ENCODE measurements at places on chromosomes 12 and 14. TPM values are rescaled to one million over a fixed set of nuclear protein-coding genes. Genes with fewer than 3 reads are reported as not detected.

DNA sequence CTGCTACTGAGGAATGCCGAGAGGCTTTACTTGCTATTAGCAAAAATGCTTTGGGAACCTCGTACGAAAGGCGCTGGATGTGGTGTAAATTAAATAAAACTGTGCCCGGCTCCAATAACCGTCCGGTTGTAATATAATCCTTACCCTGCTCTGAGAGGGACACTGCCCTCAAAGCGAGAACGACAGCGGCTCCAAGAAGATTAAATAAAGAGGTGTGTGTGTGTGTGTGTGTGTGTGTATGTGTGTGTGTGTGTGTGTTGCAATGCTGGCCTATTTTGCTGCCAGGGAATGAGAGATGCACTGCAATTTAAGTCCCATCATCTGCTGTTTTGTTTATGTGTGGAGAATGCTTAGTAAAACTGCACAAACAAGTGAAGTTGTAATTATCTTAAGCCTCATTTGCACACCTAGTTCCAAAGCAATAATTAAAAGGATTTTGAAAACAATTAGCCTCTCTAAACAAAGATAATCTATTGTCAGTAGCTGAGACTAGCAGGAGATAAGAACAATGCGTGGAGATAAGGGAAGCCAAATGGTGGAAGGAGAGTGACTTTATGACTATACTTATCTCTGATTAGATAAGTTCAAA, 1.2 kb upstream of the SIX1 start:
- DNase-seq: no peak

The KSR2 gene
- total RNA-seq: 0.05 TPM

DNA sequence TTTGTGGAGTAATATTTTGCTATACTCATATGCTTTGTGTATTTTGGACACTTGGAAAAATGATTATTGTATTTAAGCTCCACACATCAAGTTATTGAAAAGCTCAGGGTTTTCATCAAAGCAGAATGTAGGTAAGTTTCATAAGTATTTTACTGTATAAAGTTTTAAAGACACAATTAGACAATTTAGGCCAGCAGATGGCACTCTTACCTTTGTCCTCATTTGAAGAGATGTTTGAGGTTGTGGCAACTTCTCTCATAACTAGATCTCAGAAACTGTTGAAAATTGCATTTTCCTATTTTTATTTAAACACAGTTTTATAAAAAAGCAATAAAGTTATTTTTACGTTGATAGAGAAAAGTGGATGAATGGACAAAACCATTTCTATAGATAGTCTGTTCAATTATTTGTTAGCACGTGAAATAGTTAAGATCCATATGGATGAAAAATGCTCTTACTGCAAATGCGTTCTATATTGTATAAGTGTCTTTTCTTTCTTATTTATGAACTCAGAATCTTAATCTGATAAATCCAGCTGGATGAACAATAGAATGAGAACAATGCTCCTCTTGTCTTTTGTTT, 300.0 kb downstream of the AEBP2 start:
- DNase-seq: no peak

DNA sequence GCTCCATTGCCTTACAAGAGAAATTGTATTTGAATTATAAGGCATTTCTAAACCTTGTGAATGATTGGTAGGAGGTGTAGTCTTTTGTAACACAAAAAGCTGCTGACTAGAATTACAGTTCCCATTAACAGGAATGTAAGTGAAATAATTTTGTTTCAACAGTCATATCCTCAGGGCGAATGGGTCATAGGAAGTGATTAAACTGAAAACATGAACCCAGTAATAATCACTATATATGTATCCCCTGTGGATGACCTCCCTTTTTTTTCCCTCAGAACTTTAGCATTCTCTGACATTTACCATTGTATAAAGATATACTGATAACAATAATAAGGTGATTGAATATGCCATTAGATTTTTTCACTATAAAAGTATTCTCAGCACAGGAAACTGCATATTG, 312.3 kb downstream of the ATP23 start:
- no peak for DNase-seq

The TGM1 gene
- total RNA-seq: 5.5 TPM

The PTPRO gene
- 4.6 TPM for total RNA-seq

GRCh38 chr12:69579029-69579428, 6.2 kb upstream of the CCT2 start:
- DNase-seq: no peak

GRCh38 chr12:54257332-54257731, 22.6 kb downstream of the CBX5 start:
- DNase-seq: no peak

The SLCO1A2 gene
- not detected for total RNA-seq

The C2CD5 gene
- 18.4 TPM for total RNA-seq

DNA sequence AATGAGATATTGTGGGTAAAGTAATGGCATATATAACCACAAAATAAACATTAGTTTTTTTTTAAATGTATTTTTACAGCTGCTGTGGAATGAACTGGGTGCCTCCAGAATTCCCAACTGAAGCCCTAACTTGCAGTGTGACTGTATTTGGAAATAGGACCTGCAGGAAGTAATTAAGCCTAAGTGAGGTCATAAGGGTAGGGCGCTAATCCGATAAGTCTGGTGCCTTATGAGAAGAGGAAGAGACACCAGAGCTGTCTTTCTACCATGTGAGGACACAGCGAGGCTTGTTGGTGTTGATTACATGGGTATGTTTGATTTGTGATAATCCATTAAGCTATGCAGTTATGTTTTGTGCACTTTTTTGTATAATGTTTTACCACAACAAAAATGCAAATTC, 136.8 kb downstream of the TPH2 start:
- DNase-seq: no peak

The RNASE1 gene
- total RNA-seq: 295 TPM

All from left cardiac atrium (tissue), 4 donors.